ENCODE measurements at places on chromosomes 7 and 10.

DNA sequence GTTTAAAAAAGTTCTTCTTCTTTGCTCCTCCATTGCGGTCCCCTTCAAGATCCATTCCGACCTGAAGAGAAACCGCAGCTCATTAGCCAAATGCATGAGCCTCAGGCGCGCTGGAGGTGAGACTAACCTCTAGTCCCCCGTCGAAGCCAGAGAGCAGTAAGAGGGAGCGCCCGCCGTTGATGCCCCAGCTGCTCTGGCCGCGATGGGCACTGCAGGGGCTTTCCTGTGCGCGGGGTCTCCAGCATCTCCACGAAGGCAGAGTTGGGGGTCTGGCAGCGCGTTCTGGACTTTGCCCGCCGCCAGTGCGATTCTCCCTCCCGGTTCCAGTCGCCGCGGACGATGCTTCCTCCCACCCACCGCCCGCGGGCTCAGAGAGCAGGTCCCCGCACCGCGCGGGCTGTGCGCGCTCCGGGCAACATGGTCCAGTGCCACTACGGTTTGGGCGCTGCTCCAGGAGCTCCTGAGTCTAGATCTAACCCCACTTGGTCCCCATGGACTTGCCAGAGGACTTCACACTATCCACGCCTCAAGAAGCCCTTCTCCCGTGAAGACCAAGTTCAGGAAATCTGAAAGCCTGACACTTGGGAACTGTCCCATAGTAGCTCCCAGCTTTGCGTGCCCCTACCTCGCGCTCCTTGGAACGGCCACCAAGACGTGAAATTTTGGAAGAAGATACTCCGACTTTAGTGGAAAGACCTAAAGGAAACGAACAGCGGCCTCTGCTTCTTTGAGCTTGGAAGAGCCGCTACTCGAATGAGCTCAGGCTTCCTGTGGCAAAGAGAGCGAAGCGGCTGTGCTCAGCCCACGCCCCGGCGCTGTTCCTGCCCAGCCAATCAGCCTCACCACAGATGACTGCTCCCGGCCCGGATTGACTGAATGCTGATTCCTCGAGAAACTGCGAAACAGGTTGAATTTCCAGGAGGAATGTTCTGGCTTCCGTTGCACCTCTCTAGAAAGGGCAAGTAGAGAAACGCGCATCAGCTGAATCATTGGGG is at the start of gene ABCB1:
Gene ABCB1 (minus strand): TSS at position 755 of the 995 bp plus-strand sequence. CDS start 700 bp downstream, at position 55.
- peak; percentile 2 for DNase-seq

DNA sequence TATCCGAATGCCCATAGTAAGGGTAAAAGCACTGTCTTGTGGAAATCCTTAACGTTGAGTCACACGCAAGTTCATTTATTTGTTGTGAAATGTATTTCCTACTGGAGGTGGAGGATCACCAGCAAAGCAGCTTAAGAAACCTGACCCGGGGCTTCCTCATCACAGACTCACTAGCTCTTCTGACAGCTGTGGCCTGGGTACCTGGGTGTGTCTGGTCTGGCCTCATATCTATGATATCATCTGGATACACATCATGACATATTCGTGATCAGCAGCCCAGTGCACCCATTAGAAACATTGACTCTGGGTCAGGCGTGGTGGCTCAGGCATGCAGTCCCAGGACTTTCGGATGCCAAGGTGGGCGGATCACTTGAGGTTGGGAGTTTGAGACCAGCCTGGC is 8.8 kb downstream of the DRGX start:
- DNase-seq: no peak

DNA sequence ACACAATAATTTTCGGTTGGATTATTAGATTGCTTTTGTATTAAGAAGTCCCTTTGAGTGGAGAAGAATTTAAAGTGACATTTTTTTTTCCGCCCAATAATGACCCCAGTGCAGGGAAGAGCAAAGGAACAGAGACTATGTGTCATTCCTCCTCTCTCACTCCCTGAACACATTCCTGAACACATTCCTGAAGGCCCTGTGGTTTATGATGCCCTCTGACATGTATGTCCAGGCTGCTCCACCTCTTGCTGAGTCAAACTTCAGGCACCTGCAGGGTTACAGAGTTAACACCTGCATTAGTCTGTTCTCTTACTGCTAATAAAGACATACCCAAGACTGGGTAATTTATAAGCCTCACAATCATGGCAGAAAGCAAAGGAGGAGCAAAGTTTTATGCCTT is 704.0 kb upstream of the LRRN3 start:
- no peak for DNase-seq

DNA sequence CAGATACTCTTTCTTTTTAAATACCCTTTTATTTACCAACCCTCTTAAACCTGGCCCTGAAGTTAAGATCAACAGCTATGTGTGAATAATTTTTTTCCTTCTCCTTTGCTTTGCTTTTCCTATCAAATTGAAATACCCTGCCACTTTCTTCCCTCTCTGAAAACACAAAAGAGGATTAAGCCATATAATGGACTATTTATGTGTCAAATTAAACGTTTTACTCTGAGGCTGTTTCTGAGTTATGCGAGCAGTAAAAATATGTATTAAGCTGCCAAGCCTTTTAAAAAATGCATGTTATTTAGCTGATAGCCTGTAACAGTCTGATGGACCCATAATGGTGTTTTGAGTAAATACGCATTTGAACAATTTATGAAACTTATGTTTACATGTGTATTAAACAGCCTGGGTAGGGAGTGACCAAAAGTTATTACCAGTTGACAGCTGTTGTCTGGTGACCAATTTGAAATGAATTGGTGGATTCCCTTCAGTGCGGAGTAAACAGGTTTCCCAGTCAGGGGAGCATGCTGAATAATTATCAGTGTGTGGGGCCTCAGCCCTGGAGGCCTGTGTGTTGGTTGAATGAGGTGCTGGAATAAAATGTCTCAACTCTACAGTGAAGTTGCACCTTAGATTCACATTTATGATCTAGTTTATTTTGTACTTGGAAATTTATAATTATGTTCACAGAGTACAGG is 89.6 kb downstream of the AUTS2 start:
- DNase-seq: no peak

- no peak for DNase-seq
Observed at GRCh38 chr7:29613100-29613499, 49.5 kb downstream of the PRR15 start.

DNA sequence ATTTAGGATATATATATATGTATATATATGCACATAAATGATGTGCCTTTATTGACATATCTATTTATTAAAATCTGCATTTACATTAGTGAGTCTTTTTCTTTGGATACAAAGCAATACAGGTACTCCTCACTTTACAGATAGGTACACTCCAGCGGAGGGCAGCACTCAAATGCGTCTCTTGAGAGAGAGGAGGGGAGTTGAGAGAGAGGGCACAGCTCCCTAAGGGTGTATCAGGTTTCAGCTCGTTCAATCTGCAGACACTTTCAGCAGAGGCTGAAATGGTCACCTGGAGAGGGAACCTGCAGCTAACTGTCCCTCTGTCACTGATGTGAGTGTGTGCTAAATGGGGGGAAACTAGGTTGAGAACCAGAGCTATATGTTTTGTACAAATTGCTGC is 21.5 kb downstream of the C10orf53 start:
- DNase-seq: no peak

DNA sequence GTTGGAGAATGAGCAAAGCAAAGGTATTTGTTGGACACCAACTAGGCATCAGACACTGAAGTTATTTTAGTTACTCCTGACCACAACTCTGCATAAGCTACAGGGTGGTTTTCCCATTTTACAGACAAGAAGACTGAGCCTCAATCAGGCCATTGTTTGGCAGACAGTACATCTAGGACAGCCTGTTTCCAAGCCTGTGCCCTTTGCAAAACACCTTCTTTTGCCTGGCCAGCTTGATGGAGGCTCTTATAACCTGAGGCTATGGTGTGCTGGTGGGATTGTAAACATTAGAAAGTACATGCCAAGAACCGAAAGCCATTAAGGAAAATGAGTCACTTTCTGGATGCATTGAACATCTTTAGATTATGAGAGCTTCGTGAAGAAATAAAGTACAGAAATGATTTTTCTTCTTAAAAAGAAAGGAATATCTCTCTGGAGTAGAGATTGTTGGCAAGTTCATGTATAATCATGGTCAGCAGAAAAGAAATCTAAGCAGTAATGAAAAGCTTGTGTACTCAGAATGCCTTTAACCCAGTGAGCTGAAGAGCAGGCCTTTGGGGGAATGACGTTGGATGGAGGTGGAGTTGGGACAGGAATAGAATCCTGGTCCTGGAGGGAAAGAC is 140.6 kb downstream of the KIAA1217 start:
- no peak for DNase-seq

Measured in urinary bladder (tissue), 4 donors.